ENCODE measurements at places on chromosomes 7 and 10.

DNA sequence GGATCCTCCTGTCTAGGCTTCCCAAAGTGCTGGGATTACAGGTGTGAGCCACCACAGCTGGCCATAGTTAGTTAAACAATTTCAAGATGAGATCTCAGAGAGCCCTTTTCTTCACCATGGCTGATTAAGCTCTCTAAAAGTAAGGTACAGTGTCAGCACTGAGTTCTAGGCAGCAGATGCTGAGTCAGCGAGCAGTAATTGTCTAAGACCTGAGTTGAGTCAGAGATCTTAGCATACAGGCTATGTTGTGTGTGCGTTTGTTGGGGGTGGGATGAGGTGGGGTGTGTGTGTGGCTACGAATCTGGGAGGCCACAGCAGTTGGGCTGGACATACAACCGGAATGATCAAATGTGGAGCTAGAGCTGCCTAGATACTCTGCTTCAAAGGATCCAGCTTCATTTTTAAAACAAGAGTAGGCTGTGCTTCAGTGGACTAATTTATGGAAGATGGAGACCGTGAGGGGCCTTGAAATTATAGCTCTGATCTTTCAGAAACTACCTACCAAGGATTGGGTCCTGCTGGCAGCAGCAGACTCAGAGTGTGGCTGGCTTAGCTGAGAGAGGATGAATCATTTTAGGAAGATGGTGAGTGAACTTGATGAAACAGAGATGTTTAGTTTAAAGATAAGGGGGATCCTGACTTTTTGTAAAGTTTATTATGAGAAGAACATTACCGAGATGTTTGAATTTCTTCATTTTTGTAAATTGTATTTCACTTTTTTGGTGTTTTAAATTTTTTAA is 17.5 kb upstream of the MTPN start:
- no peak for DNase-seq

- no peak for DNase-seq
These were observed 29.6 kb upstream of the ZNF273 start for GRCh38 chr7:64873517-64873916.

- DNase-seq: no peak
These were observed 522.5 kb downstream of the ETV1 start for GRCh38 chr7:13466874-13467547.

GRCh38 chr7:77245015-77245755 is 45.6 kb upstream of the FGL2 start:
- DNase-seq: no peak

- DNase-seq: no peak
These were observed 16.4 kb downstream of the MTERF1 start for GRCh38 chr7:91864070-91864469.

GRCh38 chr7:151440799-151441445 is 981 bp upstream of the CRYGN start:
- no peak for DNase-seq

- DNase-seq: no peak
These were observed 4.8 kb upstream of the PTPN12 start for GRCh38 chr7:77532247-77532646.

DNA sequence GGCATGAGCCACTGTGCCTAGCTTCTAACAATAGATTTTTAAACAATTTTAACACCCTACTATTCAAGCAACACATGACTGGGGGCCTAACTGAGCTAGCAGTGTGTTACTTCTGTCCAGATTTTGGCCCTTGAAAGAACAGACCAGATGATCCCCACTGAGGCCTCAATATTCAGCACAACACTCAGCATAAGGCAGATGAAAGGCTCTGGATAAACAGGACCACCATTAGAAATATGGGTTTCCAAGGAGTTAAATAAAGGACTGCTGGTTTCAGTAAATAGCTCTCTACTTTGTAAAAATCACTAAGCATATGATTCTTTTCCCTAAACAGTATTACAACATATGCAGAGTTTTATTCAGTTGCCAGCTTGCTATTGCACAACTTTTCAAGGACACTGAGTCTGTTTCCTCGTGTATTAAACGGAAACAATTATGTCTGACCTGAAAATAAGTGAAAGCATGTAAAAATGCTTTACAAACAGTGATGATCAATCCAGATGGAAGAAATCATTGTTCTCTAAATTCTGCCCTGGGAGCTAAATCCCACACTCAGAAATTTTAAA is 23.8 kb upstream of the FZD1 start:
- no peak for DNase-seq

DNA sequence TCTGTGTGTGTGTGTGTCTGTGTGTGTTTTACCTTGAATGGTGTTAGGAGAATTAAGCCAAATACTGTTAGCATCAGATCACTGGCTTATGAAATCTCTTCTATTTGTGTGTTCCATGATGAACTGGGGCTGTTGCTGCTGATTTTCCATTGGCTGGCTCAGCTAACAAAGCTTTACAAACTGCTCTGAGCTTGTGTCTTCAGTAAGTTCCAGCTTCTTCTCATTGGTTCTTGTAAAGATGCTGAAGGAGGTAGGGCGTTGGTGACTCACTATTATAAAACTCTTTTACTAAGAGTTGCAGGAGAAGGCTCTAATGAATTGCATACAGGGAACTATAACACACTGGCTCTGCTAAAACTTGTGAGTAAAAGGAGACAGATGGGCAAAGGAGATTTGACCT is 136.4 kb upstream of the PRKCQ start:
- no peak for DNase-seq

GRCh38 chr10:126092366-126093215 is 196.2 kb downstream of the FANK1 start:
- no peak for DNase-seq
